A549 treated with CORT108297 at 1 μM for 4 hours (cell line): ENCODE measurements at places on chromosomes 2 and 18. TPM values are rescaled to one million over a fixed set of nuclear protein-coding genes. Genes with fewer than 3 reads are reported as not detected.

The LIMS4 gene
- 0.29 to 1.3 TPM (median 0.87 TPM) in 5 replicates for total RNA-seq

The SALL3 gene
- not detected in 5 replicates for total RNA-seq

The ARHGAP28 gene
- total RNA-seq, result 0.07 to 0.13 TPM (median 0.12 TPM) in 3 of 5 replicates, not detected in the others

The CD207 gene
- total RNA-seq, result 0.07 TPM in 1 of 5 replicates, not detected in the others

The KIAA1328 gene
- 1.0 to 1.9 TPM (median 1.4 TPM) in 5 replicates for total RNA-seq

The MAP4K4 gene
- total RNA-seq, result 63.8 to 93.5 TPM (median 82.2 TPM) in 5 replicates

The CNGA3 gene
- 0.06 TPM in 1 of 5 replicates, not detected in the others for total RNA-seq

The ATP8B1 gene
- 7.9 to 10.5 TPM (median 9.3 TPM) in 5 replicates for total RNA-seq

The IL1A gene
- 0.06 to 0.22 TPM (median 0.16 TPM) in 5 replicates for total RNA-seq

The LRRC30 gene
- not detected in 5 replicates for total RNA-seq

The AQP12A gene
- total RNA-seq, result not detected in 5 replicates

The HTR2B gene
- total RNA-seq, result 0.05 to 0.09 TPM (median 0.08 TPM) in 5 replicates

The HPCAL1 gene
- total RNA-seq, result 107 to 158 TPM (median 152 TPM) in 5 replicates

The SERPINB11 gene
- total RNA-seq, result 0.07 to 0.13 TPM (median 0.10 TPM) in 3 of 5 replicates, not detected in the others

The KCNJ3 gene
- not detected in 5 replicates for total RNA-seq

The DPP10 gene
- not detected in 5 replicates for total RNA-seq

The LHCGR gene
- total RNA-seq, result not detected in 5 replicates

The REEP1 gene
- total RNA-seq, result 0.67 to 0.87 TPM (median 0.74 TPM) in 5 replicates

The RIOK3 gene
- total RNA-seq, result 27.9 to 42.9 TPM (median 32.4 TPM) in 5 replicates

The IL1RL1 gene
- 0.67 to 1.2 TPM (median 0.86 TPM) in 5 replicates for total RNA-seq

The TLX2 gene
- 0.16 to 0.44 TPM (median 0.27 TPM) in 5 replicates for total RNA-seq

The UGT1A4 gene
- total RNA-seq, result 0.06 to 0.08 TPM (median 0.07 TPM) in 3 of 5 replicates, not detected in the others

The CPO gene
- 0.09 to 0.15 TPM (median 0.12 TPM) in 3 of 5 replicates, not detected in the others for total RNA-seq

The WDPCP gene
- 2.6 to 4.4 TPM (median 3.9 TPM) in 5 replicates for total RNA-seq

The CCDC74A gene
- 12.7 to 19.2 TPM (median 15.0 TPM) in 5 replicates for total RNA-seq

The PARD3B gene
- 0.77 to 1.1 TPM (median 0.93 TPM) in 5 replicates for total RNA-seq

The SUPT7L gene
- total RNA-seq, result 32.2 to 35.2 TPM (median 33.2 TPM) in 5 replicates

The PDK1 gene
- total RNA-seq, result 1.8 to 4.4 TPM (median 3.4 TPM) in 5 replicates

The ANKRD53 gene
- 0.05 to 0.11 TPM in 2 of 5 replicates, not detected in the others for total RNA-seq

The BOK gene
- 24.8 to 38.6 TPM (median 35.9 TPM) in 5 replicates for total RNA-seq

The CROCC2 gene
- not detected in 5 replicates for total RNA-seq

The FAM228A gene
- not detected in 5 replicates for total RNA-seq

The KCNG2 gene
- not detected in 5 replicates for total RNA-seq

The FOXI3 gene
- total RNA-seq, result 0.05 TPM in 1 of 5 replicates, not detected in the others

The SLC8A1 gene
- 0.27 to 0.57 TPM (median 0.40 TPM) in 5 replicates for total RNA-seq

The MERTK gene
- total RNA-seq, result 1.7 to 2.0 TPM (median 1.8 TPM) in 5 replicates

The CCL20 gene
- total RNA-seq, result 2.7 to 7.7 TPM (median 5.4 TPM) in 5 replicates

The DNER gene
- 6.2 to 10.2 TPM (median 7.2 TPM) in 5 replicates for total RNA-seq

The PLB1 gene
- total RNA-seq, result 1.1 to 2.0 TPM (median 1.8 TPM) in 5 replicates

The FSIP2 gene
- total RNA-seq, result not detected in 5 replicates

The GAREM1 gene
- 2.8 to 4.3 TPM (median 3.3 TPM) in 5 replicates for total RNA-seq

The POU3F3 gene
- total RNA-seq, result 0.02 to 0.03 TPM in 2 of 5 replicates, not detected in the others

The LTBP1 gene
- total RNA-seq, result 16.8 to 28.3 TPM (median 24.9 TPM) in 5 replicates

The FNDC4 gene
- 3.3 to 5.3 TPM (median 3.9 TPM) in 5 replicates for total RNA-seq

The HOXD8 gene
- total RNA-seq, result 4.6 to 6.1 TPM (median 5.4 TPM) in 5 replicates

The VAMP5 gene
- total RNA-seq, result 0.24 to 0.55 TPM in 2 of 5 replicates, not detected in the others

The SRD5A2 gene
- total RNA-seq, result 0.01 to 0.05 TPM (median 0.03 TPM) in 4 of 5 replicates, not detected in the other

The STAT4 gene
- 3.2 to 4.2 TPM (median 3.7 TPM) in 5 replicates for total RNA-seq

The STPG4 gene
- 0.05 TPM in 1 of 5 replicates, not detected in the others for total RNA-seq

The RNU2-63P gene
- total RNA-seq, result not detected in 5 replicates

The STK39 gene
- 14.0 to 20.2 TPM (median 17.7 TPM) in 5 replicates for total RNA-seq

The WDFY1 gene
- 33.9 to 44.5 TPM (median 41.0 TPM) in 5 replicates for total RNA-seq

The DCDC2C gene
- 0.22 to 0.55 TPM (median 0.52 TPM) in 5 replicates for total RNA-seq

The RHBDD1 gene
- 6.7 to 10.3 TPM (median 10.2 TPM) in 5 replicates for total RNA-seq

The SLC9A4 gene
- not detected in 5 replicates for total RNA-seq

The IL18R1 gene
- total RNA-seq, result 0.77 to 1.1 TPM (median 0.90 TPM) in 5 replicates

The AGXT gene
- not detected in 5 replicates for total RNA-seq

The TRABD2A gene
- total RNA-seq, result 8.2 to 11.5 TPM (median 9.9 TPM) in 5 replicates
